ENCODE measurements at places on chromosomes 3 and 15. TPM values are rescaled to one million over a fixed set of nuclear protein-coding genes. Genes with fewer than 3 reads are reported as not detected.

TPRA1 gene
- 31.6 TPM for polyA plus RNA-seq

GRCh38 chr3:37499061-37499785 lies 324.8 kb upstream of the LRRFIP2 start:
- no peaks in the 10 kb centered on the region for H3K36me3 ChIP-seq
- DNase-seq: no peak
- peak overlapping the region; percentile 34 for H3K27ac ChIP-seq

DNA sequence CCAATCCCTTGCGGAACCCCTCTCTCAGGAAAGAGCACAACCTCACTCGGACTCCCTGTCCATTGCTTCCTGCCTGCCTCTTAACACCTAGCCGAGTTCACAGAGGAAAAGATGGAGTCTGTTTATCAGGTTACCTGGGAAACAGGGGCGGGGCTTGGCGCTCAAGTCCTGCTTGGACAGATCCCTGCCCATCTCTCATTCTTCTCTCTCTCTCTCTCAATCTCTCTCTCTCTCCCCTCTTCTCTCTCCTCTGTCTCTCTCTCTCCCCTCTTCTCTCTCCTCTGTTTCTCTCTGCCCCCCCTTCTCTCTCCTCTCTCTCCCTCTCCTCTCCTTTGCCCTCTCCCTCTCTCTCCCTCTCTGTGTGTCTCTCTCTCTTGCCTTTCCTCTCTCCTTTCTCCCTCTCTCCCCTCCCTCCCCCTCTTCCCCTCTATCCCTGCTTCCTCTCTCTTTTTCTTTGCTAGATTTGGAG lies at the start of gene EFHB:
TSS of gene EFHB (minus strand) at position 120 of the 469 bp plus-strand sequence. CDS start 199 bp downstream, outside the sequence.
- DNase-seq: peak; percentile 59
- H3K27ac ChIP-seq: no peak within 1 kb of the TSS
- H3K4me3 ChIP-seq: no peak within 1 kb of the TSS
- H3K36me3 ChIP-seq: no peaks in the 10 kb centered on the region

DNA sequence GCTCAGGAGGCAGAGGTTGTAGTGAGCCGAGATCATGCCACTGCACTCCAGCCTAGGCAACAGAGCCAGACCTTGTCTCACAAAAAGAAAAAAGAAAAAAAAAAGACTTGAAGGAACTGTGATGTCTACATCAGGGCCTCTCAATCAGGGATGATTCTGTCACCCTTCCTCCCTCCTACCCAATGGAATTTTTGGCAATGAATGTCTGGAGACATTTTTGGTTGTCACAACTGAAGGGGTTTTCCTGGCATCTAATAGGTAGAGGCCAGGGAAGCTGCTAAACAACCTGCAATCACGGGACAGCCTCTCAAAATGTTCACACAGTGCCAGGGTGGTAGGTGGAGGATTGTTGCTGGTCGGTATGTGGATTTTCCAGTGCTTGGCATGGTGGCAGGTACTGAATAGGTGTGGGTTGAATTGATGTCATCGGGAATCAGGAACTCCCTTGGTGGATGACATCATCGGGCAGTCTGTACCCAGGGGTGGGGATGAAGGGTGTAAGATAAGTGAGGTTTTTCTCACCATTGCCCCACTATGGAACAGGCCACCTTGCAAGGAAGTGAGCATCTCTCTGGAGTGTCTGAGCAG lies 71.3 kb downstream of the MESD start:
- no peaks in the 10 kb centered on the region for H3K4me1 ChIP-seq
- H3K36me3 ChIP-seq: peaks cover 8% of the 10 kb centered on the region

IGDCC3 gene
- 0.43 TPM for polyA plus RNA-seq

GRCh38 chr3:115239717-115240116 lies 92.6 kb upstream of the ZBTB20 start:
- H3K4me1 ChIP-seq: peaks cover 12% of the 10 kb centered on the region
- no peak overlapping the region for H3K4me3 ChIP-seq
- H3K27ac ChIP-seq: peak overlapping the region; percentile 96
- peak; percentile 54 for DNase-seq
- no peaks in the 10 kb centered on the region for H3K27me3 ChIP-seq
- no peaks in the 10 kb centered on the region for H3K36me3 ChIP-seq

GRCh38 chr3:7585052-7585451 lies 724.1 kb downstream of the GRM7 start:
- no peak overlapping the region for H3K27ac ChIP-seq
- no peak overlapping the region for H3K4me3 ChIP-seq
- DNase-seq: no peak
- no peaks in the 10 kb centered on the region for H3K27me3 ChIP-seq
- no peaks in the 10 kb centered on the region for H3K36me3 ChIP-seq

TGM5 gene
- polyA plus RNA-seq: not detected

GRCh38 chr3:104178680-104179079 lies 1188.0 kb upstream of the ALCAM start:
- H3K27ac ChIP-seq: no peak overlapping the region
- no peaks in the 10 kb centered on the region for H3K36me3 ChIP-seq
- no peak overlapping the region for H3K4me3 ChIP-seq
- H3K27me3 ChIP-seq: no peaks in the 10 kb centered on the region
- H3K4me1 ChIP-seq: no peaks in the 10 kb centered on the region
- no peak for DNase-seq

DNA sequence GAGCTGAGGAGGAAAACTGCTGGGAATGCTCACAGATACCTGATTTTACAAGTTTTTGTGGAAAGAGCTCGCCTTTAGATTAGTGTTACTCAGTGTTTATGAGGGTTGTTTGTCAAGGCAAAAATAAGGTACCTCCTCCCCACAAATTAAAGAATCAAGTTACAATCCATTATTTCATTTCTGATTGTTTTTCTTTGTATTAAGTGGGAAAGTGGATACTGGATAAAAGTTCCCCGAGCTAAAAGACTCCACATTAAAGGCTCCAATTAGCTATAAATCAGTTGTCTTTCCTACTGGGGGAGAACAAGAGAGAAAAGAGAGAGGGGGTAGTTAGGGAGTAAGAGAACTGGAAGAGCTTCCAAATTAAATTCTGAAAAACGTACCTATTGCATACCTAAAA lies 1.9 kb downstream of the ALDH1A2 start:
- no peak overlapping the region for H3K4me3 ChIP-seq
- DNase-seq: no peak
- no peaks in the 10 kb centered on the region for H3K36me3 ChIP-seq
- no peak overlapping the region for H3K27ac ChIP-seq

PAQR5 gene
- polyA plus RNA-seq: 4.3 TPM

SAMD7 gene
- polyA plus RNA-seq: not detected

CHRNA7 gene
- 0.80 TPM for polyA plus RNA-seq

- no peaks in the 10 kb centered on the region for H3K4me1 ChIP-seq
- H3K27ac ChIP-seq: no peak overlapping the region
- H3K4me3 ChIP-seq: no peak overlapping the region
- DNase-seq: no peak
- H3K36me3 ChIP-seq: no peaks in the 10 kb centered on the region
- peaks cover 4% of the 10 kb centered on the region for H3K27me3 ChIP-seq
These were observed 62.1 kb upstream of the XCR1 start for GRCh38 chr3:46089237-46090011.

DNA sequence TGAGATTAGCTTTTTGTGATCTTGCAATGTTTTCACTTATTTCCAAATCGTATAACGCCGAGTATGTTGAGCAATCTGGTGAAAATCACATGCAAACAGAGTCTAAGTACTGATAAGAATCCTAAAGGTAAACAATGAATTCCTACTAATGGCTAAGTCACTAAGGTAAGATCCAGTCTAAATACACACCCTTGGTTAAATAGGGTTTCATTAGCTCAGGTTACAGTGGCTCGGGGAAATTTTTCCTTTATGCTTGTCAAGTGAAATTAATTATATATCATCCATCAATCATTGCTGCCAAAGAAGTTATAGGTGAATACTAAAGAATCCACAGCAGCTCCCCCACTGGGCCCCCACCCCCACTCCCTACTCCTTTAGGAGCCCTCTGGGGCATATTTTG lies 139.3 kb downstream of the SOX2 start:
- no peak overlapping the region for H3K27ac ChIP-seq
- DNase-seq: no peak
- H3K4me1 ChIP-seq: no peaks in the 10 kb centered on the region

GRCh38 chr3:59873576-59874230 lies 823.9 kb upstream of the CFAP20DC start:
- H3K27me3 ChIP-seq: no peaks in the 10 kb centered on the region
- H3K27ac ChIP-seq: no peak overlapping the region
- H3K4me3 ChIP-seq: no peak overlapping the region

GRCh38 chr3:102225407-102226132 lies 209.2 kb upstream of the ZPLD1 start:
- no peaks in the 10 kb centered on the region for H3K27me3 ChIP-seq
- no peaks in the 10 kb centered on the region for H3K36me3 ChIP-seq
- no peak overlapping the region for H3K4me3 ChIP-seq
- peaks cover 11% of the 10 kb centered on the region for H3K4me1 ChIP-seq
- H3K27ac ChIP-seq: no peak overlapping the region

CHRD gene
- 0.57 TPM for polyA plus RNA-seq

DNA sequence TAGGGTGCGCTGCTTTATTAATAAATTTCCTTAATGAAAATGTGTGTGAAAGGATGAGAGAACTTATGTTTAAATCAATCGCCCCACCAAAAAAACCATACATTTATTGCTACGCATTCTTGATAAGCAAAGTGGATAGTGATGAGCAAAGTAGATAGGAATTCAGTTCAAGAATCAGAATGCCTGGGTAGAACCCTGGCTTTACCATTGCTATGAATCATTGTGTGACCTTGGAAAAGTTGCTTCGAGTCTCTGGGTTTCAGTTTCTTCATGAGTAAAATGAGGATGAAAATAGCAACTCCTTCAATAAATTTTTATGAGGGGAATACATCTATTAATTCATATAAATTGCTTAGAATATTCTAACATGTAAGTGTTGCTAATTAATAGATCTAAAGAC lies 2.6 kb upstream of the ALCAM start:
- no peak overlapping the region for H3K27ac ChIP-seq
- H3K36me3 ChIP-seq: no peaks in the 10 kb centered on the region
- DNase-seq: no peak
- no peaks in the 10 kb centered on the region for H3K27me3 ChIP-seq
- peaks cover 36% of the 10 kb centered on the region for H3K4me1 ChIP-seq

DNA sequence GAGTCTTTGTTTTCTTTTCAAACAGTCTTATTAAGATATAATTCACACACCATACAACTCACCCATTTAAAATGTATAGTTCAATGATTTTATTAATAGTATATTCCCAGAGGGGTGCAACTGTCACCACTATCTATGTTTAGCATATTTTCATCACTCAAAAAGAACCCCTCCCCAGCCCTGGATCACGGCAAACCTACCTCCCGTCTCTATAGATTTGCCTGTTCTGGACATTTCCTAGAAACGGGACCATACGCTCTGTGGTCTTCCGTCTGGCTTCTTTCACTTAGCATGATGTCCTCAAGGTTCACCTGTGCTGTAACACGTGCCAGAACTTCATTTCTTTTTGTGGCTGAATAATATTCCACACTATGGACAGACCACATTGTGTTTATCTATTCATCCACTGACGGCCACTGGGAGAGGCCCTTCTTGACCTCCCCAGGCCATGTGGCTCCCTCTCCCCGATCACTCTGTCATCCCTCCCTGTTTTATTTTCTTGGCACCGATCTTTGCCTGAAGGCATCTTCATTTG lies 56.4 kb downstream of the IQSEC1 start:
- no peak for DNase-seq
- peak overlapping the region; percentile 94 for H3K27ac ChIP-seq
- H3K36me3 ChIP-seq: no peaks in the 10 kb centered on the region
- no peak overlapping the region for H3K4me3 ChIP-seq
- H3K4me1 ChIP-seq: peaks cover 19% of the 10 kb centered on the region

- no peaks in the 10 kb centered on the region for H3K4me1 ChIP-seq
- H3K27ac ChIP-seq: no peak overlapping the region
- no peak overlapping the region for H3K4me3 ChIP-seq
These were observed 58.2 kb downstream of the KLHL6 start for GRCh38 chr3:183497313-183497712.

CCDC54 gene
- not detected for polyA plus RNA-seq

LRRC2 gene
- 0.23 TPM for polyA plus RNA-seq

GRCh38 chr3:135581806-135582205 lies 383.7 kb upstream of the PPP2R3A start:
- DNase-seq: no peak
- H3K36me3 ChIP-seq: no peaks in the 10 kb centered on the region
- H3K4me1 ChIP-seq: no peaks in the 10 kb centered on the region
- H3K27ac ChIP-seq: no peak overlapping the region
- H3K27me3 ChIP-seq: no peaks in the 10 kb centered on the region

DNA sequence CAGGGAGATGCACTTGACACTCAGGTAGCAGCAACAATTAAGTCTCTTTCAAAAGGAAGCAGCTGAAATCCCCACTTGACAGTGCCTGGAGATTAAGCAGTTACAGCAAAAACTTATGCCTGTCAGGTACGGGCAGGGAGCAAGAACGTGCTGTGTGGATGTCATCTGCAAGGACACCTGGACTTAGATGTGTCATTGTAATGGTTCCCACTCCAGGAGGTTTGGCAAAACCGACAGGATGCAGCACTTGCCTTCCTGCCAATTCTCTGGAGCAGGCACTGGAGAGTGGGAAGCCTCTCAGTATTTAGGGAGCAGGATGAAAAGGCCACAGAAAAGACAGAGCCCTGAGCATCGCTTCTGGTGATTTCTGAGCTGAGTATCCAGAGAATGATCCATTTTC lies 292.4 kb downstream of the PDCD6IP start:
- no peak for DNase-seq
- no peak overlapping the region for H3K27ac ChIP-seq
- H3K27me3 ChIP-seq: no peaks in the 10 kb centered on the region
- H3K4me1 ChIP-seq: no peaks in the 10 kb centered on the region
- H3K4me3 ChIP-seq: no peak overlapping the region
- no peaks in the 10 kb centered on the region for H3K36me3 ChIP-seq

GRCh38 chr15:75156326-75157215 lies 45.1 kb upstream of the C15orf39 start:
- no peaks in the 10 kb centered on the region for H3K27me3 ChIP-seq
- no peak for DNase-seq
- H3K4me3 ChIP-seq: no peak overlapping the region
- H3K36me3 ChIP-seq: no peaks in the 10 kb centered on the region
- no peak overlapping the region for H3K27ac ChIP-seq
- no peaks in the 10 kb centered on the region for H3K4me1 ChIP-seq

SHF gene
- 5.5 TPM for polyA plus RNA-seq

NPAP1 gene
- polyA plus RNA-seq: not detected

DNA sequence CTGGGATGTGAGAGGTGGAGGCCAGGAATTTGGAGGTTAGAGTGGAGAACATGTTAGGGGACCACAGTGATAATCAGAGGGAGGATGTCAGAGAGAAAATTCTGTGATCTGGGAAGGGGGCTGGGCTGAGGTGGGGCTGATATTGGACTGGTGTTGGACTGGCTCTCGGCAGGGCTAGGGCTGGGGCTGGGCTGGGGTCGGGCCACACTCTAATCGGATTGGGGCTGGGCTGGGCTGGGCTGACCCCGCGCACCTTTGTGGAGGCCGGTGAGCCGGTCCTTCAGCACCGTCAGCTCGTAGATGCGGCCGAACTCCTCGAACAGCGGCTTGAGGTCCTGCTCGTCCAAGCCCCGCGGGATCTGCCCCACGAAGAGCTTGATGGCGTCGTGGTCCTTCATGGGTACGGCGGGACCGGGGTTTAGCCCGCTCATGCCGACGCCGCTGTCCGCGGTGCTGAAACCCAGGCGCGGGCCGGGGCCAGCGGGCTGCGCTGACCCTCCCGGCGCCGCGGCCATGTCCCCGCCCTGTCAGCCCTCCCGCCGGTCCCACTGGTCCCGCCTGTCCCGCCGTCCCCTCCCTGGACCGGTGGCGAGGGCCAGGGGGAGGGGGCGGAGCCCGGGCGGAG lies 485 bp downstream of the CELF6 start:
- peaks cover 4% of the 10 kb centered on the region for H3K27me3 ChIP-seq
- no peak overlapping the region for H3K27ac ChIP-seq
- 0 out of 2 replicates have a peak, but pooled peaks cover 2% of the 10 kb centered on the region for H3K4me1 ChIP-seq
- H3K36me3 ChIP-seq: peaks cover 5% of the 10 kb centered on the region
- no peak for DNase-seq

- no peak overlapping the region for H3K27ac ChIP-seq
- H3K27me3 ChIP-seq: no peaks in the 10 kb centered on the region
- no peak for DNase-seq
These were observed 51.8 kb downstream of the CHCHD6 start for GRCh38 chr3:126755866-126756265.

Measured in SK-N-SH (cell line).